Spinal cord (tissue), 10 donors: ENCODE measurements at places on chromosomes 12 and 14. TPM values are rescaled to one million over a fixed set of nuclear protein-coding genes. Genes with fewer than 3 reads are reported as not detected.

Gene TAS2R7
- total RNA-seq: not detected

Gene ABCD2
- total RNA-seq: 4.0 TPM

Gene RPL10L
- total RNA-seq: not detected

- H3K27me3 ChIP-seq: no peaks in the 10 kb centered on the region
- H3K4me3 ChIP-seq: no peak overlapping the region
- no peaks in the 10 kb centered on the region for H3K36me3 ChIP-seq
Measured at GRCh38 chr14:89330236-89331002, 86.6 kb downstream of the FOXN3 start.

Gene EMP1
- total RNA-seq: 59.5 TPM

DNA sequence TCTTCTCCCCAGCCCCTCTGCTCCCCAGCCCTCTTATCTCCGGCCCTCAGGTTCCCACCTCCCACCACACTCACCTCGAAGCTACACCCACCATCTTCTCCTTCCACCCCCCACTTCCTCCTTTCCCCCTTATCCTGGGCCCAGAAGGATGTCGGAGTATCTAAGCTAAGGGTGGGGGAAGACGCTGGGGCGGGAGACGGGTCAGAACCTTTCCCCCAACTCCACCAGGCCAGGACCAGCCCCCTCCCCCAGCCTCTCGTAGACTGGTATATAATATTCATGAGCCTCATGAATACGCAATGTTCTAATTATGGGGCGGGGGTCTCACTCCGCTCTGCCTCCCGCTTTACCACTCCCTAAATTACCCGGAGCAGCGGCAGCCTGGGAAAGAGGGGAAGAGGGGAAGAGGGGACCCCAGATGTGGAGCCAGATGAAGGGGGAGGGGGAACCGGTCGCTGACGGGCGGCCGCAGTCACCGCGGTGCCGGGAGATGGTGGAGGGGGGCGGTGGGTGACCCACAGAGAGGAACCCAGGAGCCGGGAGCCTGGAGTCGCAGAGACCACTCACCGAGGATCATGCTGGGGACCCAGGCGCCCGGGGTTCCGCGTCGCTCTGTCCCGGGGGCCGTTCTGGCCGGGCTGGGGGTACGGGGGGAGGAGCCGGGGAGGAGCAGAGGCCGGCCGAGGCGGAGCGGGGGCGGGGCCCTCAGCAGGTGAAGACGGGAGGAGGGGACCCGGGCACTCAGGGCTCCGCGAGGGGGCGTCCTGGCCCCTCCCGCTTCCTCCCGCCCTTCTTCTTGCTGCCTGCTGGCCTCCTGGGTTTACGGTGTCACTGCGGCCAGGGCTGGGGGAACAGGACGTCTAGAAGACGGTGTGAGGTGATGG lies 6.4 kb upstream of the ZNF385A start:
- no peaks in the 10 kb centered on the region for H3K36me3 ChIP-seq
- peak overlapping the region; percentile 46 for H3K4me3 ChIP-seq
- H3K27me3 ChIP-seq: no peaks in the 10 kb centered on the region
- DNase-seq: no peak

DNA sequence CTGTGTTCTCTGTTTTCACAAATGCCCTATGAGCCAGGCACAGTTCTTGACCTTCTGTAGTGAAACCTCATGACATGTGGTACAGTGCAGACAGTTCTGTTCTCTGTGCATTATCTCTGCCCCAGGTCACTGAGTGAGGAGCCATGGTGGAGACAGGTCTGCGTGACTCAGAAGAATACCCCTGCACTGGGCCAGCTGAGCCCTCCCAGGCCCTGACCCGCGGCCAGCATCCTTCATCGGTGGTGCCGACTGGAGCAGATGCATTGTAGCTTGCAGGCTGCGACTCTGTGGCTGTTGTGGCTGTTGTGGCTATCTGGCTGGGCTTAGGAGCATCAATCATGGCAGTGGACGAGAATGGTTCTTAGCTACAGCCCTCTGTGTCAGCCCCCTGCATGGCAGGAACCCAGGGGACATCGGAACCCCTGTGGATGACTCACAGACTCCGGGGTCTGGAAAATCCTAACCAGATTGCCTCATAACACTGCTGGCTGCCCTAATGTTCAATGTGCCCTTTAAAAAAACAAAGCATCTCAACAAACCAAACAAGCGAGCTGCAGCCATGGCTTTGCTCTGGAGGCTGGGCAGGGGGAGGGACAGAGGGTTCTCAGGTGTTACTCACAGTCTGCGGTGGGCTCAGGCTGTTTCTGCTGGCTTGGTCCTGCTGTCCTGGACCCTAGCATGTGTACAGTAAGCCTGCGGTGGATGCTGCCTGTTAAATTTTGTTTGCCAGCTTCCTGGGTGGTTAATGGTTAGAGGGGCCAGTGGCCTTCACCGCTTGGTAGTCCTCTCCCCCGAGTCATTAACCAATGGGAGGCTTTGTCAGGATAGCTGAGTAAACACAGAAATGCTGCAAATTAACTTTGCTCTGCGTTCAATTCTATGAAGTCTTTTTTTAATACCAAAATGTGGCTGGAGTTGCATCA lies at the start of gene SERPINA6:
Gene SERPINA6, minus strand, starts transcription at position 689 of the 923 bp plus-strand sequence. CDS start 8,688 bp downstream, outside the sequence.
- H3K27me3 ChIP-seq: no peaks in the 10 kb centered on the region
- no peaks in the 10 kb centered on the region for H3K4me1 ChIP-seq
- H3K27ac ChIP-seq: no peak within 1 kb of the TSS
- no peak for DNase-seq
- H3K4me3 ChIP-seq: no peak within 1 kb of the TSS

GRCh38 chr12:85466890-85467289 lies 186.9 kb downstream of the ALX1 start:
- no peak overlapping the region for H3K27ac ChIP-seq
- no peaks in the 10 kb centered on the region for H3K27me3 ChIP-seq
- no peak for DNase-seq
- no peaks in the 10 kb centered on the region for H3K36me3 ChIP-seq

DNA sequence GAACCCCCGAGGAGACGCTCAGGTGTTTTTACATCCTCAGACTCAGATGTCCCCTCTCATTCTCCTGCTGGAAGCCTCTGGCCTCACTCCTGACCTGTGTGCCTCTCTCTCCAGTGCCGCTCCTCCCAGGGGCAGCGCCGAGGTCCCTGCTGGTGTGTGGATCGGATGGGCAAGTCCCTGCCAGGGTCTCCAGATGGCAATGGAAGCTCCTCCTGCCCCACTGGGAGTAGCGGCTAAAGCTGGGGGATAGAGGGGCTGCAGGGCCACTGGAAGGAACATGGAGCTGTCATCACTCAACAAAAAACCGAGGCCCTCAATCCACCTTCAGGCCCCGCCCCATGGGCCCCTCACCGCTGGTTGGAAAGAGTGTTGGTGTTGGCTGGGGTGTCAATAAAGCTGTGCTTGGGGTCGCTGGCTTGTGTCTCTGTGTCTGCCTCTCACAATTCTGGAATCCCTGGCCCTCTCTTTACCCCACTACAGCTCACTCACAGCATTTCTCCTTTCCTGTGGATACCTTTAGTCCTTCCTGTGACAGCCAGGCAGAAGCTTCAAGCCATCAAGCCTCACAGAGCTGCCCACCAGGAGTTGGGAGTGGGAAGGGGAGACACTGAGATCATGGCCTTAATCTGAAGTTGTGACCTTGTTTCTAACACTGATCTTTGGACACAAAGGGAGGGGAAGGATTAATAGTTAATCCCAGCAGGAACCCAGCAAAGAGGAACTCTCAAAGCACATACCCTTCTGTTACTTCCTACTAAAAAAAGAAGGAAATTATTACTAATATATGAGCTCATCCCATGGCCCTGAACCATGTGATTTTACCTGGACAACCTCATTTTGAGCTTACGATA lies 1.1 kb upstream of the SOAT2 start:
- H3K27ac ChIP-seq: no peak overlapping the region
- no peak overlapping the region for H3K4me3 ChIP-seq
- no peaks in the 10 kb centered on the region for H3K36me3 ChIP-seq
- no peaks in the 10 kb centered on the region for H3K27me3 ChIP-seq

GRCh38 chr12:92574051-92574783 lies 128.6 kb upstream of the PLEKHG7 start:
- no peaks in the 10 kb centered on the region for H3K4me1 ChIP-seq
- no peak overlapping the region for H3K27ac ChIP-seq
- H3K4me3 ChIP-seq: no peak overlapping the region
- H3K36me3 ChIP-seq: no peaks in the 10 kb centered on the region

Gene KCNK13
- 2.0 TPM for total RNA-seq

GRCh38 chr12:61044766-61045165 lies 1215.4 kb upstream of the USP15 start:
- no peaks in the 10 kb centered on the region for H3K36me3 ChIP-seq
- H3K4me3 ChIP-seq: no peak overlapping the region
